Activated naive CD4-positive, alpha-beta T cell treated with anti-CD3 and anti-CD28 coated beads, Interleukin-2, amount 10 ng/mL, durations not matched to agents 7 days and 5 days (primary cell): ENCODE measurements at places on chromosomes 11 and 22.

- DNase-seq: no peak
These were observed 137.6 kb downstream of the TRPC6 start for GRCh38 chr11:101446238-101446637.

- DNase-seq: no peak
These were observed 58.5 kb downstream of the GUCY1A2 start for GRCh38 chr11:106959800-106960199.

GRCh38 chr11:332651-333480, 12.2 kb upstream of the IFITM3 start:
- DNase-seq: no peak

DNA sequence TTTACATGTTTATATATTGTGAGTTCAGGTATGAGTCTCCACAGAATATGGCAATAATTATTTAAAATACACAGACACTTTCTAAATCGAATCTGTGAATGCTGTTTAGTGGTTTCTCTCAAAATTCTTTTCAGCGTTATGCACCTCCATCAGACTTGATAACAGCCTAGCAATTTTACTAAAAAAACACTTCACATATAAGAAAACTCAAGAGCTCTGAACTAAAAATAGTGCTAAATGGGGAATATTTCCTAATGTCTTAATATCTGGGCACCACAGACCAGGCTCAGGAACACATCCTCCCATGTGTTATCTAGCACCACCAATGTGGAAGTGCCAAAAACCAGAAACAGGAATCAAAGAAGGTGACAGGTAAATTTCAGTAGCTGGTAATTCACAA, 47.9 kb downstream of the ARHGAP32 start:
- DNase-seq: no peak

- DNase-seq: no peak
These were observed 24.9 kb upstream of the ABTB2 start for GRCh38 chr11:34382532-34383276.

GRCh38 chr11:45968901-45969300, 46.4 kb downstream of the LARGE2 start:
- no peak for DNase-seq

GRCh38 chr22:44192816-44193534, 12.2 kb downstream of the PARVG start:
- no peak for DNase-seq

DNA sequence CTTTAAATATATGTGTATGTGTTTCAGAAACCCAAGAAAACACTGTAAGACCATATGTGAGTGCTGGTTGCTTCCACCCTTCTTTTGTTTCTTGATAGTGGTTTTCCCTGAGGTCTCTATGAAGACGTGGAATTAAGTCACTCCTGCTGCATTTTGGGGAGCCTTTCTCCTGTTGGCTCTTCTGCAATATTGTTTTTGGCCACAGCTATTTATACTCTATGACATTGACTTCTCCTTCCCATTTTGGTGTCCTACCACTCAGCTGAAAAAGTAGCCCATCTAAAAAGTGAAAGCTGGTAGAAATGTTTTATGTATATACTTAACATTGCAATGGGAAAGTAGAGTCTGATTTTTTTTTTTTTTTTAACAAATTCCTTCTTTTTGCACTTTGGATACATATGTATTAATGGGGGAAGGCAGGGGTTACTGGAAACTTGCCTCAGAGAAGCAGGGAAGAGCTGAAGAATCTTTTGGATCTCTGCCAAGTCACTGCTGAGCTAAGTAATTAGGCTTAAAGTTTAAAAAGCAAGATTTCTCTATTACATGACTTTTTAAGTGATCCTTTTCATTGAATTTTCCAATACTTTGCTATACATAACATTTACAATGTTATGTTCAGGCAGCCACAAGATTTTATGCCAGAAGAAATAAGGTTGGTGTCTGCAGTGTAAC, 1.8 kb downstream of the TTC17 start:
- no peak for DNase-seq

DNA sequence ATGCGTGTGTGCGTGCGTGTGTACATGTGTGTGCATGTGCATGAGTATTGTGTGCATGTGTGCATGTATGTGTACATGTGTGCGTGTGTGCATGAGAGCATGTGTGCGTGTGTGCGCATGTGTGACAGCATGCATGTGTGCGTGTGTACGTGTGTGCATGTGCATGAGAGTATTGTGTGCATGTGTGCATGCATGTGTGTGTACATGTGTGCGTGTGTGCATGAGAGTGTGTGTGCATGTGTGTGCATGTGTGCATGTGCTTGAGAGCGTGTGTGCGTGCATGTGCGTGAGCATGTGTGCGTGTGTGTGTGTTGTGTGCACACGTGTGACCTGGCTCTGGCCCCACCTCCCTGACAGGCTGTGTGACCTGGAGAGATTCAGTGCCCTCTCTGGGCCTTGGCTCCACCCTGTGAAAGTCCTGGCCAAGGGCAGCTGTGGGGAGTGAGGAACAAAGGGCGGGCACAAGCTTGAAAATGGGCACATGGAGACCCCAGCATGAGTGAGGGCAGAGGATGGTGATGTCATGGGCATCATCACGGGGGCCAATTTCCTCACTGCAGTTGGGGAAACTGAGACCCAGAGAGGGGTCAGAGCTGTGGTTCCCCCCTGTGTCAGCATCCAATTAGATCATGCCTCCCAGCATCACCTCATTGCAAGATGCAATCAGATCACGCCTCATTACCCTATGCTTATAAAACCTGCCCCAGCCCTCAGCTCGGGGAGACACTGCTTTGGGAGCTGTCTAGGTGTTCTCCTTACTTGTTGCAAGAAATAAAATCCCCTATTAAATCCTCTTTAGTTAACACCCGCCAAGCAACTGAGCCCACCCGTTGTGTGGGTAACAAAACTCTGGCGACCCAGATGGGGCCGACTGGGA, 658 bp downstream of the ACY3 start:
- no peak for DNase-seq

DNA sequence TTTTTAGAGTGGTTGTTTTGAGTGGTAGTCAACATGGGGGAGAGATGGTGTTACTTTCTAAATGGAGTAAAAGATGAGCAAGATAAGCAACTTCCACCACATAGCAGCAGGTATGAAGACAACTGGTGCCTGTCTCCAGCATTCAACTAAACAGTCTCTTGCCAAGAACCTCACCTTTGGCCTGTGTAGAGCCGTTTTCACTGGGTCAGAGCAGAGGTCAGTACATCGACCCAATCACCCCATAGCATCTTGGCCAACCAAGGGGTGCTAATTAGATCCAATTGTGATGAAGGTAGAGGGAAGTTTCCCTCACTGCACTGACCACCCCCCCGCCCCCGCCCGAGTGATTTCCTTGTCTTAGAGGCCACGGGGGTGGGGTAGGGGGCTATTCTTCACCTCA, 188.2 kb downstream of the BLID start:
- no peak for DNase-seq

DNA sequence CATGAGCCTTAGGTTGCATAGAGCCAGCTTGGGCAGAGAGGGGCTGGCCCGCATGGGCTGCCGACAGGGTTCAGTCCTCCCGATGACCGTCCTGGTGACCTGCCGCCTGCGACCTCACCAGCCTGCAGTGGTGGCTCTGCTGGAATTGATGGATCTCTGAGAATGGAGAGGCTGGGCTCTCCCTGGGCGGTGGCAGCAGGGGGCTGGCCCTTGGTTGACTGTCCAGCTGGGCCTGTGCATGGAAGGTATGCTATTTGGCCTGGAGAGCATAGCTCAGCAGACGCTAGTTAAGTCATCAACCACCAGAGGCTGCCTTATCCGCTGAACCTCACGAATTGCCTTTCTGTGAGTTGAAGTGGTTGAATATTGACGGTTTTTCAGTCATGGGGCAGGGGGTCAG, 19.7 kb downstream of the GRAMD4 start:
- no peak for DNase-seq

DNA sequence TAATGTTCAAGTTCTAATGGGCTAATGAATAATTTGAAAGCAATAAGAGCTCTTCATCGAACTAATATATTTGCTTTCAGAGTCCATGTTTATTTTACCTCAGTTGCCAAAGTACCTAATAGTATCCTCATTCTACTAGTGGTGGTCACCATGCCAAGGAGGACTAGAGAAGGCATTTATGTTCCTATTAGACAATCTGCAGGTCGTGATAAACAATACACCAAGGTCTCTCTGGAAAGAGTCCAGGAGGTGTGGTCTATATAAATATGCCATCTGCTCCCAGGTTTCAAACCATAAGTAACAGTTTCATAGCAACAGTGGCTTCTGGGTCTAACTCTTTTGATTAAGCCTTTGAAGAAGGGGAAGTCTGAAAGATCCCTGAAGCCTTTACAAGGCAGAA, 42.9 kb downstream of the ARFGAP3 start:
- DNase-seq: no peak
